NCI-H1417 (cell line): ENCODE measurements at places on chromosomes 2 and 18.

DNA sequence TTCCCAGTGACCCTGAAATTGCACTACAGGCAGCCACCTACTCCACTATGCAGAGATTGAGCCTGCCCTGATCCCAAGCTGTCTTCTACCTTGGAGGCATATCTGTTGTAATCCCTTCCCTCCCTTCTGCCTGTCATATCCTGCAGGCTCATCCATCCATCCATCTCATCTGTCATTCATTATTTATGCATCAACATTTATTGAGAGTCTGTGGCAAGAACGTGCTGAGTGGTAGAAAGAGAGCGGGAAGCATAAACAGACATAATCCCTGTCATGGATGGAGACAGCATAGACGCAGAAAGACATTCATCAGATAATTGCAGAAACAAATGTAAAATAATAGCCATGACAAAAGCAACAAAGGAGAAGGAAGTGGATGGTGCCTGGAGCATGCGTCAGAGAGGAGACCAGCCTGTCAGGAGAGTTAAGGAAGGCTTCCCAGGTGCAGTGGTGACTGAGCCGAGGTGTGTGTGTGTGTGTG, 110.7 kb upstream of the STPG4 start:
- DNase-seq = peak; percentile 73

- no peak for DNase-seq
Observed at GRCh38 chr2:43427032-43427424, 168.8 kb downstream of the THADA start.

DNA sequence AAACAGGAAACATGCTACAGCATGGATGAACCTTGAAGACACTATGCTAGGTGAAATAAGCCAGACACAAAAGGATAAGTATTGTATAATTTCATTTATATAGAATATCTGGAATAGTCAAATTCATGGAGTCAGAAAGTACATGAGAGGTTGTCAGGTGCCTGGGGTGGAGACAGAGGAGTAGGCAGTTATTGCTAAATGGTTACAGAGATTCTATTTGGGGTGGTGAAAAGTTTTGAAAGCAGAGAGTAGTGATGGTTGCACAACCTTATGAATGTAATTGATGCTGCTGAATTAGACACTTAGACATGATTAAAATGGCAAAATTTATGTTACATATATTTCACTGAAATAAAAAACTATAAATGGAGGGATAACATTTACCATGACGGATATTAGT, 197.4 kb downstream of the VAPA start:
- no peak for DNase-seq

DNA sequence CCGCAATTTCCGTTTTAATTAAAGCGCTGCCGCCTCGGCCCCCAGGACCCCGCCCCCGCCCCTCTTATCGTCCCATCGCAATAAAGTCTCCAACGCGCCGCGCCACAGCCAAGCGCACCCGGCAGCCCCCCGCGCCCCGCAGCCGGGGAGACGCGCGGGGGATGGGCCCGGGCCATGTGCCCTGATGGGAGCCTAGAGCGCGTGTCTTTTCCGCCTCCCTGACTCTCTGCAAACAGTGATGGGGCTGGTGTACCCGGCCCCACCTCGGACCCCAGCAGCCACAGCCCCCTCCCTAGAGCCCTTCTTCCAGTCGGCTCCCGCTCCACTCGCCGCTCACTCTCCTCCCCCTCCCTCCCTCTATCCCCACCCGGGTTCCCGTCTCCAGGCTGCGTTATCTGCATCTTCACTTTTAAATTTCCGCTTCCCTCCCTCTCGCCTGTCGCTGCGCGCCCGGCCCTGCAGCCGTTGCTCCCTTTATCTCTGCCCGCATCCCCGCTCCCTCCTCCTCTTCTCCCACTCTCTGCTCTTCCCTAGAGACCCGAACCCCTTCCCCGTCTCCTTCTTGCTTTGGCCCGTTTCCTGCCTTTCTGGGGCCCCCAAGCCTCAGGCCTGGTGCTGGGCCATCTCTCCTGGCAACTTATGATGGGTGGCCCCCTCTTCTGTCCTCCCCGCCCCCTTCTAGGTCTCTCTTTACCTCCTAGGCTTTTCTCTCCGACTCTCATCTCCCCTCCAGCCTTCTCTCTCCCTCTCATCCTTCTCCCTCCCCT, 524 bp upstream of the FEV start:
- peak; percentile 61 for DNase-seq

DNA sequence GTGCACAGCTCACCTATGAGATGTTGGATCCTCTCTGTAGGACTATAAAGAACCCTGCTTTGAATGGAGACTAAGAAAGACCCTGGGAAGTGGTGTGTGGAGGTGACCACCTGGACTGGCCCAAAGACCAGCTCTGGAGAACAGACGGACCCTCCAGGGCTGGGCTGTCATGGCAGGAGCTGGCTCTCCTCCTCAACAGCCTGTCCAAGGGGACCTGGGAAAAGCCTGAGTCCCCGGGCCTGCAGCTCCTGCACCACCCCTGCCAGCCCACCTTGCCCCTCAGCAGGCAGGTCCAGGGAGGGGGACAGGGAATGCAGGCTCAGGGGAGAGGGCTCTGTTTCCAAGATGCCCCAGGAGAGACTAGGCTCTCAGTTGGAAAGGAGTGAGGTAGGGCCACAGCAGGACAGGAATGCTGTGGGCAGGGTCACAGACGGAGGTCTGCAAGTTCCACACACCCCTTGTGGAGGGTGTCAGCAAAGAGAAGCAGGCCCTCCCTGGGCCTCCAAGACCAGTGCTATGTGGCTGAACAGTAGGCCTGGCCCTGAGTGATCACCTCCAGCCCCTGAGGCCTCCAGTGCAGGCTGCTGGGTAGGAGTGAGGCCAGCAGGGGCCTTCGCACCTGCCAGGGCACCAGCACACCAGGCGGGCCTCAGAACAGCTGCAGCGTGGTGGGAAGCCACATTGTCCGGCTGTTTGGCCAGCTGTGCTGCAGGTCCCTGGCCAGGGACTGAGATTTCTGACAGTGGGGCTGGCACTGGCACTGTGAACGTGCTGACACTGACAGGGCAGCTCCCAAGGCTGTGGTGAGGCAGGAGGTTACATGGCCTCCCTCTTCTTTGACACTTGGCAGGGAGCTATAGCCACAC, 86.4 kb upstream of the OTOS start:
- no peak for DNase-seq

GRCh38 chr18:79047556-79048244, 21.5 kb upstream of the ATP9B start:
- DNase-seq = no peak

DNA sequence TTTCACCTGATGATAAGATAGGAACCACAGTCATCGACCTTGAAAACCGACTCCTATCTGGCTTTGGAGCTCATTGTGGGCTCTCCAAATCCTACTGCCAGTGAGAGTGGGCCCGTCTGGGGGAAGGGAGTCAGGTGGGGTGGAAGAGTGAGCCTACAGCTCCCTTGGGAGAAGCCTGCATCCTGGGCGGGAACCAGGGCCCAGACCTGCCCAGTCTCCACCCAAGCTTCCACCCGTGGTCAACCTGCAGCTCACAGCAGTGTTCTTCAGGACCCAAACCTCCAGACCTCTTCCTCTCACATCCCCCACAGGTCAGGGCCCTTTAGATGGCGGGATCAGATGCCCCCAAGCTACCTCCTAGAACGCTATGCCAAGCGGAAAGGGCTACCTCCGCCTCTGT, 40.2 kb downstream of the LMAN2L start:
- DNase-seq = no peak

- peak; percentile 31 for DNase-seq
Observed at GRCh38 chr2:232979871-232980461, 33.1 kb downstream of the NGEF start.

DNA sequence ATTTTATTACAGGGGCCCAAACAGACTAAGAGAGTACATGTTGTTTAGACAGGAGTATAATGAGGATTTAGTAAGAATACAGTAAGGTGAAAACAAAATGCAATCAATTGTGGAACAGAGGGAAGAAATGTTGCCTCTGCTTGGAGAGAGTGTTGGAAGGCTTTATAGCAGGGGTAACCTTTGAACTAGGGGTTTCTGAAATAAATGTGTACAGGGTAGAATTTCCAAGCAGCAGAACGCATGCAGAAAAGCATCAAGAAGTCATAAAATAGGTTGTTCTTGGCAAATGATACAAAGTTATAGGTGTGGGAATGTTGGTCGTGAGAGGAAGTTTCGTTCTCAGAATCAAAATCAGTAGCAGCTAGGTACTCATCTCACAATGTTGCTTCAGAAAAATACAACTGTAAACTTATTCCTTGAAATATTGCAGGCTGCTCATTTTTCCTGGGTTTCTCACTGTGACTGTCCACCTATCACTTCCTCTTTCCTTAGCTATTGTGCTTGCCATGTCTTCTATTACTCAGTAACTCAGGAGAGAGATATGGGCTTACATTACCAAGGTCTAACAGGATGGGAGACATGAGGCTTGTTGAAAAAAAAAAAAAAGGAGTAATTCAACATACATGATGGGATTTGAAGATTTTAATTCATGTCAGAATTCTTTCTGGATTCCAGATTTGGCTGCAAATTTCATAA, 17.1 kb upstream of the HNMT start:
- no peak for DNase-seq

- no peak for DNase-seq
Observed at GRCh38 chr2:233259730-233260129, 8.3 kb downstream of the ATG16L1 start.

DNA sequence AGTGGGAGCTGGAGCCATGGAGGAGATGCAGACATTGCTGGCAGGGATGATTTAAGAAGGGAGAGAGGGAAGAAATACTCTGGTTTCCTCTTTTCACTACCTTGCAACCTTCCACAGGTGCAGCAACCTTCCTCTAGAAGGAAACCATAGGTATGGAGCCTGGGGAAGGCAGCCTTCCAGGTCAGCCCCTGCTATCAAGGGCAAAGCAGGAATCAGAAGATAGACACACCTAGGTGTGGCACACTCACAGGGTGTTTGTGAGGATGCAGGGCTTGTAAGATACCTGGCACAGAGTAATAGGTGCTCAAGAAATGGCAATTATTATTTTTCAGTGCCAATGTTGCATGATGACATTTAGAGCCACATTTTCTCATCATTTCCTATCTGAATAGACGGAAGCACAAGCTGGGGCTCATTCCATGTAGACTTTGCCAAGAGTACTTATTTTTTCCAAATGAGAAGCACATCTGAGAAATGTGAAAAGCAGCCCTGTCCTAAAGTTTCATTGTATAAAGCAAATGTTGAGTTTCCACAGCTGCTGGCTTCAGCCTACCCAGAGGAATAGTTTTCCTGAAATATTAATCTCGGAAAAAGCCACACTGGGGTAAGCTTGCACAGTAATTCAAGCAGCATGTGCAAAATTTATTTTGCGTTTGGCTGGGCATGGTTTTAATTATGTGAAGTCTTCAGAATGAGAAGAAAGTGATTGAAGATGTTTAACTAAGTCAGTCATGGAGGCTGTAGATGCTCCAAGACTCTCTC, 20.6 kb downstream of the EVA1A start:
- DNase-seq = no peak

GRCh38 chr18:76167410-76167809, 327.6 kb downstream of the ZNF516 start:
- DNase-seq = no peak

GRCh38 chr2:237617587-237617982, 9.8 kb upstream of the LRRFIP1 start:
- DNase-seq = no peak

- no peak for DNase-seq
Observed at GRCh38 chr2:38514603-38515154, 88.0 kb downstream of the HNRNPLL start.

- peak; percentile 21 for DNase-seq
Observed at GRCh38 chr2:206701952-206702605, 16.1 kb downstream of the DYTN start.

GRCh38 chr18:79902075-79902474, 49.4 kb downstream of the SLC66A2 start:
- DNase-seq = no peak

- DNase-seq = no peak
Observed at GRCh38 chr2:202060218-202060617, 12.8 kb upstream of the KIAA2012 start.

DNA sequence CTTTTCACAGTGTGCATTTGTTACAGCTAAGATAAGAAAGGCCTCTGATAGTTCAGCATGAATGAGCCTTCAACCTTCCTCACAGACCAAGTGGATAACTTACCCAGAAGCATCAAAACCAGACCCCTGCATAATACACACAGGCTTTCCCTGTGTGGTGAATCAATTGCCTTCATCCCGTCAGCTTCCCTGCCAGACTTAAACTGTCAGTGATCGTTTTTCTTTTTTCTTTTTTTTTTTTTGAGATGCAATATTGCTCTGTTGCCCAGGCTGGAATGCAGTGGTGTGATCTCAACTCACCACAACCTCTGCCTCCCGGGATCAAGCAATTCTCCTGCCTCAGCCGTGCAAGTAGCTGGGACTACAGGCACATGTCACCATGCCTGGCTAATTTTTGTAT, 20.5 kb upstream of the SLC35F5 start:
- no peak for DNase-seq

GRCh38 chr2:162075689-162076132, 1.7 kb upstream of the DPP4 start:
- DNase-seq = no peak

DNA sequence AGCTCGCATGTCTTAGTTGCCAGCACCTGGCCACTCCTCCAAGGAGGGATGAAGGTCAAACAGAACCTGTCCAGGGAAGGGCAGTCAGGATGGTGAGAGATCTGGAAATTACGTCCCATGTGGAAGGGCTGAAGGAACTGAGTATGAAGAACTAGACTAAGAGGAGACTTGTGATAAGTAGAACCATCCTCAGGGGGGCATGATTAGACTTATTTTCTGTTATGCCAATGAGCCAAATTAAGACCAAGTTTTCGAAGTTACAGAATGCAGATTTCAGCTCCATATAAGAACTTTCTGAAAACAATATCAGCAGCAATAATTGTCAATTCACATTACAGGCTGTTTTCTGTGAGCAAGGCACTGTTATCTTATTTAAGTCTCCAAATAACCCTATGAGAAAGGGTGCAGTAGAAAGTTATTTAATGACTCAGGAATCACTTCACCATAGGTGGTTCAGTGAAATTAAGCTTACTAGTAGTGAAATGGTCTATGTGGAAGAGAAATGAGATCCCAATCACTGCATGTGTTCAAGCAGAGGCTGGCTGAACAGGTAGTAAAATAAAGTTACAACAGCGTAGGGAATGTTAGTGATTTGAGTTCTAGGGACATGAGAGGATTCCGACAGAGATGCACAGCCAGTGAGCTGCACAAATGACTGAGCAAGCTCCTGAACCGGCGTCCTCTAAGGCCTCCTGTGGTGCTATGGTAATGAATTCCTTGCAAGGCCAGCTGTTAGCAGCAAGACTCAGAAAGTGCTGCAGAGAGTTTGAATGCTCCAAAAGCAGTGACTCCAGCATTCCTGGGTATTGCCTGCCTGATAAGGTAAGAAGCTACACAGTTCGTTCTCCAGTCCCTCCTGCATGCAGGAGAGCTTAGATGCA, 4.5 kb upstream of the DYM start:
- DNase-seq = peak; percentile 32

DNA sequence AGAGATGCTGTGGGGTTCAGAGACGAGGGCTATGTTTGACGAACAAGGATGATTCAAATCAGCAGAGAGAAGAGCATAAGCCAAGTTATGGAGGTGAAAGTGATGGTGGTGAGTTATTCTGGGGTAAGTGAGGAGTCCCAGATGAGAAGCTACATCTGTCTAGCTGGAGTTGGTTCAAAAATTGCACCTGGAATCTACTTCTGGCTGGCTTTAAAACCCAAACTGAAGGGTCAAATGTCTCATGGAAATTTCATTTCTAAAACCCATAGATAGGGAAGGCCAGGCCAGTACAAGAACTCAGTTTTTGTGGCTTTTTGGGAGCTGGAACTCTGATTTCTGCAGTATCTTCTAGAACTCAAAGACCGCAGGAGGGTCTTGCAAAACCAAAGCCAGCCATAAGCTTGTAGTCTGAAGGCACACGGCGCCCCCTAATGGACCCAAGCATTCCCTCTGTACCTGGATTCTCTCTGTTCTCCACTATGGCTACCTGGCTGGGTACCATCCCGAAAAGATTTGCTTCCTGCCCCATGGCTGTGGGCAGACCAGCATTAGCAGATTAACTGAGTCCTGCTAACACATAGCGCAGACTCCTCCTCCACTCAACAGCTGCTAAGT, 229.1 kb upstream of the SLC14A2 start:
- DNase-seq = peak; percentile 5
